Stimulated activated CD8-positive, alpha-beta memory T cell treated with anti-CD3 and anti-CD28 coated beads, Interleukin-12 subunit alpha, Interleukin-12 subunit beta, amount 100 ng/mL, for 4 hours (primary cell): ENCODE measurements at places on chromosomes 16 and 17.

GRCh38 chr16:2587891-2588565 is 50.2 kb downstream of the PDPK1 start:
- no peak for DNase-seq

DNA sequence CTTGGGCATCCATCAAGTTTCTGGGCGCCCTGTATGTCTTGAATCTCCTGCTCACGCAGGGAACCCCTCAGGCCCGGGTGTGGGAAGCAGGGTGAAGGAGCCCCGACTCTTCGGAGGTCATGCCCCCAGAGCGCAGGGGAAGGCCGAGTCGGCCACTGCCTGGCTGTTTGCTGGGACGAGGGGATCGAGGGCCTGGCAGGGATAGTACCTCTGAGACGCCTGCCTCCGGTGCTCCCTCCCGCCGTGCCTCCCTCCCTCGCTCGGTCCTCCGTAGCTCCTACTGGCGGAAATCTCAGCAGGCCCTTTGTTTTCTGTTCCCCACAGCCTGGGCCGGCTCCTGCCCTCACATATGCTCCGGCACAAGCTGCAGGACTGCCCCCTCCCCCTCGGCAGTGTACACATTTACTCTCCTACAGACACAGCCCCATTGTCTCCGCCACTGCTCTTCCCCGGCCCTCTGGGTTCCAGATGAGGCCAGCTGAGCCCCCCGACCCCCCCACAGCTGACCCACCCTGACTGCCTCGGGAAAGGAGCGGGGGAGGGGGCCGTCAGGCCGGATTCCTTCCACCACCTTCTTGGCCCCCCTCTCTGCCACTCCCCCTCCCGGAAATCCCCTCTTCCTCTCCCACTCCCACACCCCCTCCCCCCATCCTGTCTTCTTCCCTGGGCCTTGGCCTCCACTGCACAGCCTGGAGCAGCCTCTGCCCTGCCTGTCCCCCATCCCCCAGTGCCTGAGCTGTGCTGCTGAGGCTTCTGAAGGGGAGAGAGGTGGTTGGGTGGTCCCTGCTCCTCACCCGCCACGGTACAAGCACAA is 1.4 kb downstream of the TRAF4 start:
- no peak for DNase-seq

GRCh38 chr17:50476545-50477315 is 1.9 kb upstream of the RSAD1 start:
- no peak for DNase-seq

- DNase-seq: no peak
Observed at GRCh38 chr17:55452139-55452790, 30.6 kb upstream of the MMD start.

GRCh38 chr17:80732268-80732667 is 187.6 kb downstream of the RPTOR start:
- no peak for DNase-seq

DNA sequence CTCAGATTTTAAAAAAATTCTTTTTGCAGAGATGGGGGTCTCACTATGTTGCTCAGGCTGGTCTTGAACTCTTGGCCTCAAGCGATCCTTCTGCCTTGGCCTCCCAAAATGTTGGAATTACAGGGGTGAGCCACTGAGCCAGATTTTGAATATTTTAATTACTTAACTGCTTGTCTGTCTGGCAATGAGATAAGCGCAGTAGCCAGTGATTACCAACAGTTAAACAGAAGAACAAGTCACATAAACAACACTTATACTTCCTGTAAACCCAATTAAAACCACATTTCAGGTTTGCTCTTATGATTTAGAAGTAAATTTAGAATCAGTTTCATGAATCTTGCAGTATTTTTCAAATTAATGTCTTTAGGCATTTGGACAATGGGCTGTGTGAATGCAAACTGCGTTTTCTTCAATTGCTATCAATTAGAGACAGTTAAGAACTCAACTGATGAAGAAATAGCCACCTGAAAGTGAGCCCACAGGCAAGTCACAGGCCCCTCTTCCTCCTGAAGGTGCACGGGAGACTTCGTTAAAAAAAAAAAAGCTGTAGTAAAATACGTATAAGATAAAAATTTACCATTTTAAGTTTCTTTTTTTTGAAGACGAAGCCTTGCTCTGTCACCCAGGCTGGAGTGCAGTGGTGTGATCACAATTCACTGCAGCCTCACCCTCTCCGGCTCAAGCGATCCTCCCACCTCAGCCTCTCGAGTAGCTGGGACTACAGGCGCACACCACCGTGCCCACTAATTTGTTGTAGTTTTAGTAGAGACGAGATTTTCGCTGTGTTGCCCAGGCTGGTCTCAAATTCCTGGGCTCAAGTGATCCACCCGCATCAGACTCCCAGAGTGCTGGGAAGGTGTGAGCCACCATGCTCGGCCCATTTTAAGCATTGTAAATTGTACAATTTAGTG is 73.0 kb downstream of the PITPNC1 start:
- DNase-seq: no peak

DNA sequence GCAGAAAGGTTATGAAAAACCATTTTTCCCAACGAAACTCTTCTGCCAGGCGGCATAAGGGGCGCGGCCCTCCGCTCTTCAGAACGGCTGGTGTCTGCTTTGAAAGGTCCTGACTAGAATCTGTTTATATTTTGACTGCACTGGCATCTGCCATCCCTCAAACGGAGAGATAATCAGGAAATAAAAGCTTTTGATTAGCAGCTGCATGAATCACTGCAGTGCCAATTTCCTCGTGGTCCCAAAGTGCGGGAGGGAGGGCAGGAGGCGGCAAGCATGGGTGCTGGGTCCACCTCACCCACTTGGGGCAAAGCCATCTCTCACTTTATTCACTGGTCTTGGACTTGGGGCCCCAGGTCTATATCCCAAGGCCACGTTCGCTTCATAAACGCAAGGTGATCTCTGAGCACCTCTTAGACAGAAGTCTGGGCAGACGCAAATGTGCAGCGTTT is 49.7 kb downstream of the TBC1D16 start:
- no peak for DNase-seq

- no peak for DNase-seq
Observed at GRCh38 chr16:81558077-81558443, 113.5 kb downstream of the CMIP start.

DNA sequence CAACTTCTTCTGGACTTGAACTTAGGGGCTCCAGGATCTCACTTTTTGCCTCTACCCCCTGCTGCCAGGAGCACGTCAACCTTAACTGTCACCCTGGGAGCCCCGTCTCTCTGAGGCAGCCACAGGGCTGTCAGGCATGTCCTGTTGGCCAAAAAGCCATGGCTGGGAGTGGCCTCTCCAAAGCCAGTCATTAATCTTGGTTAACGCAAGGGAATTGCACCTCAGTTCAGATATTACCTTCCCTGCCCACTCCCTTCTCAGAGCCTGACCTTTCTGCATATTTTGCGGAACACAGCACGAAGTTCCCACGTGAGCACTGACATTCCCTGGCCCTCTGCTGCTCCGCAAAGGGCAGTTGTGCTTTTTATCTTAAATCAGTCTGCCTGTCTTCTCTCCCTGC is 44.2 kb upstream of the CIBAR2 start:
- DNase-seq: no peak
